ENCODE measurements at places on chromosomes 1 and 21.

- no peak for DNase-seq
These were observed 213.0 kb upstream of the VAMP3 start for GRCh38 chr1:7558041-7558461.

DNA sequence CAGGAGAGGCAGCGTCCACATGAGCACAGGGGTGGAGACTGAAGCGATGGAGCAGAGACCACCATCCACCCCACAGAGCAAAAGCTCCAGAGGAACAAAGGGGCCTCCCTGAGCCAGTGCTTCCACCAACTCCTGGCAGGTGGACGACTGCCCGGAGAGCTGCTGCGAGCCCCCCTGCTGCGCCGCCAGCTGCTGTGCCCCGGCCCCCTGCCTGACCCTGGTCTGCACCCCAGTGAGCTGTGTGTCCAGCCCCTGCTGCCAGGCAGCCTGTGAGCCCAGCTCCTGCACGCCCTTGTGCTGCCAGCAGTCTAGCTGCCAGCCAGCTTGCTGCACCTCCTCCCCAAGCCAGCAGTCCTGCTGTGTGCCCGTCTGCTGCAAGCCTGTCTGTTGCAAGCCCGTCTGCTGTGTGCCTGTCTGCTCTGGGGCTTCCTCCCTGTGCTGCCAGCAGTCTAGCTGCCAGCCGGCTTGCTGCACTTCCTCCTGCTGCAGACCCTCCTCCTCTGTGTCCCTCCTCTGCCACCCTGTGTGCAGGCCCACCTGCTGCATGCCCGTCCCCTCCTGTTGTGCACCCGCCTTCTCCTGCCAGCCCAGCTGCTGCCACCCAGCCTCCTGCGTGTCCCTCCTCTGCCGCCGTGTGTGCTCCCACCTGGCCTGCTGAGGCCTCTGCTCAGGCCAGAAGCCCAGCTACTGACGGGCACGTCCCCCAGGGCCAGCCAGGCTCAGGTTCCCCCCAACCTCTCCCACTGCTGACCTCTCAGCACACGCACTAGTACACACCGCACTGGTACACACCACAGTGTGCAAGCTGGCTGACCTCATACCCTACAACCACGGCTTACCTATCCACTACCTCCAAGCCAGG, 5.4 kb downstream of the KRTAP10-12 start:
- no peak for DNase-seq

GRCh38 chr1:7287013-7287412, 484.1 kb upstream of the VAMP3 start:
- DNase-seq = no peak

DNA sequence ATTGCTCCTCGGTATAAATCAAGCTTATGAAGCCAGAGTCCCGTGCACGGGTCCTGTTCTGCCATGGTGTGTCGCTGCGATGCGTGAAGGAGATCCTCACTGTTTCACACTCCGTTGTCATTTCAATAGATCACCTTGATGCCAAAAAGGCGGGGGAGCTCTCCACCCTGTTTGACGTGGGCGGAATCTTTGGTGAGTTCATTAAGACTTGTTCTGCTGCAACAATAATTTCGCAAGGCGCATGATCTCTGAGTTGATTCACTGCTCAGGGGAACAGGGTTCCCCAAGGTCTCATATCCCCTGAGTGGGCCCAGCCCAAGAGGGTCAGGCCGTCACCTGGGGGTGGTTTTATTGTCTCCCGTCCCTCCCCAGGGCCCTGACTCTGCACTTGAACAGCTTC, 50.0 kb downstream of the SLC37A1 start:
- DNase-seq = no peak

DNA sequence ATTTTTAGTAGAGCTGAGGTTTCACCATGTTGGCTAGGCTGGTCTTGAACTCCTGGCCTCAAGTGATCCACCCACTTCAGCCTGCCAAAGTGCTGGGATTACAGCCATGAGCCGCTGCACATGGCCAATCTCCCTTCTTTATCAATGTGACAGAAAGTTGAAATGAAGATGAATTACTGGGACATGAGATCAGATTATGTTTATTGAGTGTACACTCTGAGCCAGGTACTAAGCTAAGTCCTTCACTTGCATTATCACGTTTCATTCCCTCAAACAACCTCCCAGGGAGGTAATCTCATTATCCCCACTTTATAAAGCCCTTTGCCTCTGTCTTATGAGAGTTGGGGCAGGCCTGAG, 6.3 kb upstream of the CHI3L2 start:
- no peak for DNase-seq
